CD4-positive, alpha-beta T cell treated with Interleukin-2 at 100 ng/mL for 4 hours (primary cell): ENCODE measurements at places on chromosomes 3 and 15.
A peak's percentile ranks its signal among the peaks of the same experiment; 100 is the strongest.

- no peak for DNase-seq
Measured at GRCh38 chr3:14788644-14789043, 30.1 kb upstream of the FGD5 start.

DNA sequence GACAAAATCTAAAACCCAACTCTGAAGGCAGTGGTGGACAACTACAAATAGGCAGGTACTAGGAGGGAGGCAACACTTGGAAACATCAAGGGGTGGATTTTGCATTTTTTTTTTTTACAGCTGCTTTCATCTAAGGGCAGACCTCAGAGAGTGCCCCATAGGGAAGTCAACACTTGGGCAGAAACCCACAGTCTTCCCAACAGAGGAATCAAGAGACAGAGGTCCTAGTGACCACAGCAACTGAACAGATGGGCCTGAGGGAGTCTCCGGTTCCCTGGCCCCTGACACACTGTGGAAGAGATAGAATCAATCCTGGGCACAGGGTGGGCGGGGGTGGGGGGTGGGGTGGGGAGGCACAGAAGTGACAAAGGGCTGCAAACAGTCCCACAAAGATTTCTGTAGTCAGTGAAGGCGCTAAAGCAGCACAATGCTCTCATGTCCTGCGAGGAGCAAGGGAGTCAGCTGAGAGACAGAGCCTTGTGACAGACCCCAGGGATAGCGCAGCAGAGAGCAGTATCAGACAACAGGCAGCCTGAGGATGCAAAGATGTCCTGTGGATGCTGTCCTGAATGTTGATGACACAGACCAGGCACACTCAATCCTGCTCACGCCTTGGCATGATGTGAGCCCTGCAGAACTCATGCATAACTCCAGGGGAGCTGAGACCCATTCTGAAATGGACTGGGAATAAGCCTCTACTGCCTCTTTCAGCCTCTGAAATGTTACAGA lies 6.9 kb upstream of the RFTN1 start:
- no peak for DNase-seq

- no peak for DNase-seq
Measured at GRCh38 chr3:13034861-13035260, 38.4 kb downstream of the IQSEC1 start.

GRCh38 chr3:113018536-113019181 lies 27.9 kb downstream of the GTPBP8 start:
- DNase-seq, result peak; percentile 22

GRCh38 chr3:7977245-7978086 lies 524.2 kb upstream of the LMCD1 start:
- no peak for DNase-seq
